ENCODE measurements at places on chromosomes 13 and 19.

- no peak for DNase-seq
Measured at GRCh38 chr19:2376784-2377519, 16.9 kb downstream of the TMPRSS9 start.

GRCh38 chr19:32896516-32897214, 27.1 kb upstream of the SLC7A9 start:
- no peak for DNase-seq

GRCh38 chr13:41058295-41059070, 2.8 kb upstream of the WBP4 start:
- DNase-seq = peak; percentile 31

DNA sequence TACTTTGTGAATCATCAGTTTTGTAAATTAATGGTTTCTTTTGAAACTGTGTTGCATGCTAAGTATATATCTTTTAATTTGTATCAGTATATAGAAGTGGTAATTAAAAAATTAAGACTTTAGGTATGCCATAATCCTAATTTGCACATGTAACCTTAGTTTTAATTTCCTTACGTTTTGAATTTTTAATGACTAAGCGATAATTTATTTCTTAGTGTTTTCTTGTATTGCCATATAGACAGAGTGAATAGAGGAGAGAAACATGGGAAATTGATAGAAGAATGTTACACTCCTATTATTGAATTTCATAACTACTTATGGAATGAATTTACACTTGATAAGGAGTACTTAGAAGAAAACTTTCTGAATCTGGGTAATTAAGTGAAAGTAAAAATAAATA, 29.5 kb downstream of the LPAR6 start:
- DNase-seq = no peak

DNA sequence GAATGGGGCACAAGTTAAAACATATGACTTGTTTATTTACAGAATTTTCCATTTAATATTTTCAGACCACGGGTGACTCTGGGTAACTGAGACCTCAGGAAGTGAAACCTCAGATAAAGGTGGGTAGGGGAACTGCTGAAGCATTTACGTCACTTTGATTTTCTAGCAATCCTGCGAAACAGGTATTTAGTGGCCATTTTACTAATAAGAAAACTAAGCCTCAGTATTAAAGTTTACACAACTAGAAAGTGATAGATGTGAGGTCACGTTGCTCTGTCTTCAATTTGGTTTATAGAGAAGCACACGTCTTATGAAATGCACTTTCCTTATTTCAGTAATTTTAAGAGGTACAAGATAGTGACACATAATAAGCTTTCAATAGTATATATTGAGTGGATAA, 402.8 kb downstream of the FGF9 start:
- no peak for DNase-seq

DNA sequence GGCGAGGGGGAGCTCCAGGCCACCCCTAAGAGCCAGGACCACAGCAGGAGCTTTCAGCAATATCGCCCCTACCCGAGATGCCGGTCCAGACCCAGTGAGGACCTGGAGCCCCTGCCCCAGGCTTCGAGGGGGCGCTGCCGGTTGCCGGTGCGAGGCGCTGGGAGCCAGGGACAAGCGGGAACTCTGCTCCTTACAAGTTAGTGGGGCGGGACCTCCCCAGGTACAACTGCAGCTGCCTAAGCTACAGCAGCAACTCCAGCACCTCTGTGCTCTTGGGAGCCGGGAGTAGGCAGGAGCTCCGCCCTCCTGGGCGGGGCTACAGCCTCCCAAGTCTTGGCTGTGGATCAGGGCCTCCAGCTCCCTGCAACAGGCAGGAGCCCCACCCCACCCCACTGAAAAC, 15.2 kb upstream of the TSC22D1 start:
- DNase-seq = no peak

DNA sequence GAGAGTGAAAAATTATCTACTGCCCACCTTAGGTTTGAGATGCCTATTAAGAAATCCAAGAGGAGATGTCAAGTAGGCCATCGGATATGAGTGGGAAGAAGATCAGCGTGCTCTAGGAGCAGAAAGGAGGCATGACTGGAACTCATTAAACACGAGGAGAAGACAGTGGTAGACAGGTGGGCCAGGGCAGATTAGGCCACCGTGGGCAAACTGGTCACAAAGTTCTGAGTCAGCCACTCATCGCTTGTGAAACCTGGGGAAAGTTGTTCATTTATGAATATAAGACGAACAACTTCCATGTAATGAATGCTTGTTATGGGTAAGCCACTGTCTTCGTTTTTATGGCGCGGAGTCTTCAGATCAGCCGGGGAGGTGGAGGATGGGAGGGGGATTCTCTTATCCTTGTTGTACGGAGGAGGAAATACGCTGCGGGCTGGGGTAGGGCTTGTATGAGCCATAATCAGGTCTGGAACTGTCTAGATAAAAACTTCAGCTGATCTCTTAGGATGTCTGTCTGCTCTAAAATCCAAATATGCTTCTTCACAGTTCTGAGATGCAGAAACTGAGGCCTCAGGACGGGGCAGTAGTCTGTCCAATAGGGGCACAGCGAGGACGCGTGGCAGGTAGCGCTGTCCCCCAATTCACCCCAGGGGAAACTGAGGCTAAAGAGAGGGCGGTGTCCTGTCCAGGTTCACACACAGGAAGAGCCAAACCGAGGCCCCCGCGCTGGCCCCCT, 1.1 kb upstream of the ZNF444 start:
- DNase-seq = no peak
